ENCODE measurements at places on chromosomes 4 and X. TPM values are rescaled to one million over a fixed set of nuclear protein-coding genes. Genes with fewer than 3 reads are reported as not detected.

- DNase-seq: no peak
These were observed 45.0 kb downstream of the CRLF2 start for GRCh38 chrX:1167466-1167865.

DNA sequence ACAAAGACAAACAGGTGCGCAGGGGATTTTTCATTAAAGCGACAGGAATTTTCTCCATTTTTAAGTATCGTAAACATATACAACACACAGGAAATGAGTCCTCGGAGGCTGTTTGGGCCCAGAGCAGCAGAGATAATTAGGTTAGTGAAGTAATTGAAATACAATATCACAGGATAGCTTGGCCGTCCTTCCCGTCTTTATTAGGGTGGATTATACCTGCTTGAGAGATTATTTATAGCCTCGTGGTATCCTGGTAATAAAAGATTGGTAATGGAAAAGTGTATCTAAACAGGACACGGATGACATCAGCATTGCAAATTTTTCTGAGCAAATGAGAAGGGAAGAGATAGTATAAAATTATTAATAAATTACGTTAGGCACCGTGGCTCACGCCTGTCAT lies 68.2 kb downstream of the CRLF2 start:
- no peak for DNase-seq

DNA sequence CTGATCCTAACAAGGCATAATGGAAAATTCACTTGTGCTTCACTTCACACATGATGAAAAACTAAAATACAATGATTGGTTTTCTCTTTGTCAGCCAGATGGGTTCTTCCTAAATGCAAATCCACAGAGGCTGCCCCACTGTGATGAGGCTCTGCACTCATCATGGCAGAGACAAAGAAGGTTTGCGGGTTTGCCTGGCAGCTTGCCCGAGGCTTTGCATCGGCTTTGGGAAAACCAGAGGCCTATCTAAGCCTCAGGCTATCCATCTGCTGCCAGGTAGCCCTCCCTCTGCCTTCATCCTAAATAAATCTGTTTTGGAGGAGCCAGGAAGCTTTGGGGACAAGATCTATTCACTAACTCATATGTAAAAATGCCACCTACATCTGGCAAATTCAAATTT lies 244.2 kb downstream of the PACRGL start:
- no peak for DNase-seq

GRCh38 chr4:118969359-118969758 lies 80.7 kb downstream of the SYNPO2 start:
- DNase-seq: peak; percentile 19

DNA sequence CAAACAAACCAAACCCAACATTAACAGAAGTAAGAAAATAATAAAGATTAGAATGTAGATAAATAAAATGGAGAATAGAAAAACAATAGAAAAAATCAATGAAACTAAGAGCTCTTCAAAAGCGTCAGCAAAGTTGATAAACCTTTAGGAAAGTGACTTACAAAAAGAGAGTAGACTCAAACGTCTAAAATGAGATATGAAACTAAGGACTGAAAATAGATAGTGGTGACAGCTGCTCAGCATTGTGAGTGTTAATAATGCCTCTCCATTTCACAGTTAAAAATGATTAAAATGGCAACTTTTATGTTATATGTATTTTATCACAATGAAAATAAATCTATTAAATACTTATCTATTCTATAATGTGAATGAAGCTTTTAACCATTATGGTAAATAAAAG lies 125.7 kb upstream of the CPXCR1 start:
- no peak for DNase-seq

DNA sequence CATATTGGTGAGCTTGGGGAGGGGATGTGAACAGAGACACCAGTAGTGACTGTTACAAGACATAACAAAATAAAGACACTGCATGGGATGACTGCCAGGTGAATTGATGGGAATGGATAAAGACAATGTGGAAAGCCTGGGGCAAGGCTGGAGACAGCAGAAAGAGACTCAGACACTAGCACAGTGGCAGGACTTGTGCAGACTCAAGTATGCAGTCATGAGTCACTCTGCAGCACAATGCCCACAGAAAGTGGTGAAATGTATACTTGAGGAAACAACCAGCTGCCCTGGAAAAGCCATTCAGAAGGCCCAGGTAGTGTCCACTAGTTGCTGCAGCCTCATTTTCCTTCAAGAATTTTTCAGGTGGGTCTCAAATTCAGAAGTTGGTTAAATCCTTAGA lies 452.3 kb downstream of the MID1IP1 start:
- no peak for DNase-seq

DNA sequence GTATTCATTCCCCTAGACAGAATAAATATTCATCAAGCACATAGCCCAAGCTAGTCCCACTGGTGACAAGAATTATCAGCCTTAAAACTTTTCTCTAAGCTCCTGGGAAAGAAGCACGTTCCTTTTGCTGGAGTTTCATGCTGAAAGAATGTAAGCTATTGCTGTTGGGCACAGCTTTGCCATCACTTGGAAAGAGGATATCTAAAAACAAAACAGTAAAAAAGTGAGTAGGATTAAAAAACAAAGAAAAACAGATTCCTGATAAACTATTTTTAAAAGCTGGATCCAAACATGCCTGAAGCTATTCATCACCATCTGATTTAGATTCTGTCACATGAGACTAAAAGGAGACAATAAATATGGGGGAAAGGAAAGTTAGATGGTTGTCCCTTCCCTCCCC lies 176.8 kb downstream of the SCFD2 start:
- no peak for DNase-seq

The GAGE12E gene
- total RNA-seq: not detected

The KIAA1210 gene
- total RNA-seq: not detected

The CENPC gene
- total RNA-seq: 20.3 TPM

Data from WTC11 (cell line).